Esophagus mucosa (tissue), 1 donor: ENCODE measurements at places on chromosomes 12 and 14. TPM values are rescaled to one million over a fixed set of nuclear protein-coding genes. Genes with fewer than 3 reads are reported as not detected.
A peak's percentile ranks its signal among the peaks of the same experiment; 100 is the strongest.

Gene CCDC196
- total RNA-seq = not detected

Gene PARPBP
- total RNA-seq = 10.4 TPM

DNA sequence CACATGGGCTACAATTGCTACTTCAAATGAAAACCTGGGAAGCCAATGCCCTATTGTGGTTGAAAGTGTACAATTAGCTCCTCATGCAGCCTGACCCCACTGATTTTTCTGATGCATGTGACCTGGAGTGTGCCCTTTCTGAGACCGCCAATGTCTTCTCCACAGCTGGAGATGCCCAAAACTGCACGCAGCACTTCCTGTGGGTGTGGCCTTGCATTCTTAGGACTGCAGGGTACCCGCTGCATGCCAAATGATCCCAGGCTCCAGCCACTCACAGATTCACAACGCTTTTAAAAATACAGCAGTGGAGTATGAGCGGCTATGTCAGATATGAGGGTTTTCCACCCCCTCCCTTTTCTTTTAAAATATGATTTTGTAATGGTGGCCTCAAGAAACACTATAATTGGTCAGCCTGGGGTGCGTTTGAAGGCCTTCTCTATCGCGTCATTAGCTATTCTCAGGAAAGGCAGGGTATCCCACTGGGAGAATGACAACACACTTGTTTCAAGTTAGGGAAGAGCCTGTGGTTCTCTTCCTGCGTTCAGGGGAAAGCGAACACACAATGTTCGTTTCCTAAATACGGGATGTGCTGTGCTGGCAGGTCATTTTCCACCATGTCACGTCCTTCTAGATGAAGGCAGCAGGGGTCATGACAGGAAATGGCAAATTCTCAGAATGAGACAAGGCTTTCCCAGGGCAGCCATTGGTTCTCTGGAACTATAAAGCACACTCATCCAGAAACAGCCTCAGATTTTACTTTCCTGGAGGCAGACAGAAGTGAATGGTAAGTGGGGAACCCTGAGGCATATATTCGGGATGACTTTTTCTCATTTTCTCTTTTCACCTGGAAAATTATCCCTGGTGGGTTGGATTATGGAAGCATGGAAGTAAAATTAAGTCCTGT, at the start of gene APOLD1:
APOLD1 (plus strand) TSS at position 749 of the 904 bp plus-strand sequence; CDS start at position 782, 33 bp downstream.
- peak; percentile 42 for ATAC-seq

Gene TRIM9
- 0.32 TPM for total RNA-seq

DNA sequence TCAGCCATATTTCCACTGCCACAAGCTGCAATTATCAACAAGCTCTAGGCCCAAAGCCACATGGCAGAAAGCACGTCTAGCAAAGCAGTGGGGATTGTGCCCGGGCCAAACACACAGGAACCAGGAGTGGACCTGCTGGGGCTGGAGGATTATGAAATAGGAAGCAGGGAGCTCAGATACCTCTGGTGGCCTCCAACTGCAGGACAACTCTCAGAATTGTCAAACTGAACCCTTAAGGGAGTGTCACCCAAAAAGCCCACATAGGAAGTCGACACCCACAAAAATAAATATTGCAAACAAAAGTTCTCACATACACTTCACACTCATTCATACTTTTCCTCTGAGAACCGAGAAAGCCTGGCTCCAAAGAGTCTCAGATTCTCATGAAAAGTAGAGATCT, 26.1 kb downstream of the KCTD10 start:
- no peak for ATAC-seq
